ENCODE measurements at places on chromosomes 6 and 20.

DNA sequence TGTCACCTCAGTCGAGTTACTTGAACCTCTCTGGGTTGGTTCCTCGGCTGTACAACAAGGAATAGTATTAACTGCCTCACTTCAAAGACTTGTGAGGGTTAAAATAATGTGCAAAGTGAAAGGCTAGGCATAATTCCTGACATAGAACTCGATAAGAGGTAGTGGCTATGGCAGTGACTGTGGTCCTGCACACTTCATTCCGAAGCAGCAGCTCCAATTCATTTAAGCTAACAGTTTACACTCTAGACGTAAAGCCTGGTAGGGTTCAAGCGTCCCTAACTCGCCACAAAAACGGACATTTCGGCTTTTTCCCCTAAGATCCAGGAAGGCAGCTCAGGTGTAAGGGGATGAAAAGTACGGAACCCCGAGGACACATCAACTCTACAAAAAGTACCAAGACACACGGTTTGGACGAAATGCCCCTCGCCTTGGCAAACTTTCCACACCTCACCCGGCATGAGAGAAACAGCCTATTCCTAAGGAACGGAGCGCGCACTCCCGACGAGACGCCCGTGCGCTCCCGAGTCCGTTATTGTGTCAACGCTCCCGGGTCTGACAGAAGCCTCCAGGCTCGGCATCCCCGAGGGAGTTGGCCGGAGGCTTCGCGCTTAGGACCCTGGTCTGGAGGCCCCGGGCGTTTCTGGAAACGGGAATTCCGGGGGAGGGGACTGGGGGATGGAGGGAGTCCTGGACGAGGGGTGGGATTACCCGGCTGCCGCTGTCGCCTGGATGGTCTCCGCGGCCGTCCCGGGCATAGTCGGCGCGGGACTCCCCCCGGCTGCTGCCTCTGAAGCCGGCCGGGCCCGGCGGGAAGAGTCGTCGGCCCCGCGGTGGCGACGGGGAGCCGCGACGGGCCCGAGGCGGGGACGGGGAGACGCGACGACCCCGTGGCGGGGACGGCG lies 937 bp downstream of the ZNF318 start:
- peak; percentile 31 for DNase-seq

DNA sequence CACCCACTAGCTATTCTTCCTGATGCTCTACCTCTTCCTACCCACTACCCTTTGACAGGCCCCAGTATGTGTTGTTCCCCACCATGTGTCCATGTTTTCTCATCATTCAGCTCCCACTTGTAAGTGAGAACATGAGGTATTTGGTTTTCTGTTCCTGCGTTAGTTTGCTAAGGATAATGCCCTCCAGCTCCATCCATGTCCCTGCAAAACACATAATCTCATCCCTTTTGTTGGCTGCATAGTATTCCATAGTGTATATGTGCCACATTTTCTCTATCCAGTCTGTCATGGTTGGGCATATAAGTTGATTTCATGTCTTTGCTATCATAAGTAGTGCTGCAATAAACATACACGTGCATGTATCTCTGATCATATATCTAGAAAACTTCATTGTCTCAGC lies 218.3 kb upstream of the STXBP5 start:
- no peak for DNase-seq

GRCh38 chr6:89079511-89080234 lies 878 bp upstream of the PNRC1 start:
- peak; percentile 71 for DNase-seq

- DNase-seq, result no peak
Observed at GRCh38 chr6:7166410-7167293, 58.9 kb downstream of the RREB1 start.

DNA sequence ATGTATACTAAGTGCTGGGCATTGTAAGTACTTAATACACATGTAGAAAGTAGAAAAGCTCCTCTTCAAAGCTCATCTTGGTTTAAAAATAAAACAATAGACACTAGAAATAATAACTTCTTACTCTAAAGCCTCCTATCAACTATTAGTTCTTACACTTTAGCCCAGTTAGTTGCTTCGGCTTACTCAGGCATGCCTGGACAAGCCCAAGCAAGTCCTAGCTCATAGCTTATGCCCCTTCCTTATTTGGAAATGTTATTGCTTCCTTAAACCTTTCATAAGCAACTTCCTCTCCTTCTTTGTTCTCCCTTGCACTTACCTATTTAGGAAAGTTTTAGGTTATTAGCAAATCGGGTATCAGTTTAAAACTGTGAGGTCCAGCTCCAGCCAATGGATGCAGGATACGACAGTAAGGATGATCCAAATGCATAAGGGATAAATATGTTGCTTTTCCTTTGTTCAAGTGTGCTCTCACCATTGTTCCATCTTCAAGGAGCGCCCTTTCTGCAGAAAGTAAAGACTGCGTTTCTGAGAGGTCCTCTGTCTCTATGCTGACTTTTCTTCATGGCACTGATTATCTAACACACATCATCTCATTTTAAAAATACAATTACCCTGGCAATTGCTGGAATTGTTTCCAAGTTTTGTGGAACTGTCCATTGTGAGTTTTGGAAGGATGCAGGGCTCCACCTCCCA lies 12.3 kb downstream of the TMEM30A start:
- peak; percentile 39 for DNase-seq

DNA sequence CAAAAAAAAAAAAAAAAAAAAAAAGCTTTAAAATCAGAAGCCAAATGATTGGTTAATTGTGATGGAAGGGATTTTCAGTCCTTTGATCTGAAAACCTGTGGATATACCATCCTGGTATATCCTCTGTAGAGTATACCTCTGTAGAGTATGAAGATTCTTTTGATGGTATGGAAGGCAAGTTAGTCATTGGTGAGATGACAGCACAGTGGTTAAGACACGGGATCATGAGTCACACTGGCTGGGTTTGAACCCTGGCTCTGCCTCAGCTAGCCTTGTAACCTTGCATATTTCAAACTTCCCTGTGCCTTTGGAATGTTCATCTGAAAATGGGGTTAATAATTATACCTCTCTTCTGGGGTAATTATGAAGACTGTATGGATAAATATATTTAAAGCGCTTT lies 179.3 kb downstream of the CARMIL1 start:
- DNase-seq, result peak; percentile 73

DNA sequence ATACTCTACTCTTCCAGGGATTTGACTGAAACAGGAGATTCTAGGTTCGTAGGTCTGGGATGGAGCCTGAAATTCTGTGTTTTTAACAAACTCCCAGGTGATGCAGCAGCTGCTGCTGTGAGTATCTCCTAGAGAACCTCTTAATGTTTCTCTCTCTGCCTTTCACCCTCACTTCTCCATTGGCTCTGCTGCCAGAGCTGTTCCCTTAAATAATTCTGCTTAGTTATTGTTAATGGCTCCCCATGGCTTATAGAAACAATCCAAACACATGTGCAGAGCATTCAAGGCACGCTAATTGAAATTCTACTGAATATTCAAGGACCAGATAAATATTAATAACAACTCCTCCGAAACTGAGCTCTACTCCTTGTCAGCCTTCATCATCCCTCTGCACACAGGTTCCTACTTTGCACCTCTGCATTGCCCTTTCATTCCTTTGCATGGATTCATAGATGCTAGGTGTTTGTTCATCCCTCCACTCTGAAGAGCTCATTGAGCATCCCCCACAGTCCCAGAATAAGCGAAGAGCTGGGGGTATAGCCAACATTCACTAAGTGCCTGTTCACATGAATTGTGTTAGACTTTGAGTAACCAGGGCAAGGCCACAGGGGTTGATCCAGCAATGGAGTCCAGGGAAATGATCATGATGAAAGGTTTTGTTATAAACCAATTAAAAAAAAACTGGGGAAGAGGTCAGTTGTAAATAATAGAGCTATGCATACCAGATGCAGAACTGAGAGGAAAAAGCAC lies 488.4 kb upstream of the JAG1 start:
- DNase-seq, result no peak

GRCh38 chr20:62624325-62624690 lies 18.0 kb upstream of the SLCO4A1 start:
- no peak for DNase-seq

DNA sequence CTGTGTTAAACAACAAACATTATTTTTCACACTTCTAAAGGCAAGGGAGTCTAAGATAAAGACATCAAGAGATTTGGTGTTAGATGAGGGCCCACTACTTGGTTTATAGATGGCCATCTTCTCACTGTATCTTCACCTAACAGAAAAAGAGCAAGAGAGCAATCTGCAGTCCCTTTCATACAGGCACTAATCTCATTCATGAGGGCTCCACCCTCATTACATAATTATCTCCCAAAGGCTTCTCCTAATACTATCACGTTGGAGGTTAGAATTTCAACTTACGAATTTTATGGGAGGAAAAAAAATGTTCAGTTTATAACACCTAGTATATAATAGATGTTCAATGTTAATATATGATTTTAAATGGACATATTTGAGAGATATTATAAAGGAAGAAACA lies 45.6 kb downstream of the HDAC2 start:
- no peak for DNase-seq

- peak; percentile 35 for DNase-seq
Observed at GRCh38 chr20:44651684-44652423, at the start of gene ADA. ADA (minus strand) TSS chr20:44651699; CDS start chr20:44651607, 92 bp downstream.

- DNase-seq, result no peak
Observed at GRCh38 chr6:49649988-49650387, 13.3 kb upstream of the RHAG start.

GRCh38 chr6:149963462-149964307 lies at the start of gene ULBP1:
ULBP1 (plus strand) TSS chr6:149963943; CDS start chr6:149964050, 107 bp downstream.
- peak; percentile 94 for DNase-seq

DNA sequence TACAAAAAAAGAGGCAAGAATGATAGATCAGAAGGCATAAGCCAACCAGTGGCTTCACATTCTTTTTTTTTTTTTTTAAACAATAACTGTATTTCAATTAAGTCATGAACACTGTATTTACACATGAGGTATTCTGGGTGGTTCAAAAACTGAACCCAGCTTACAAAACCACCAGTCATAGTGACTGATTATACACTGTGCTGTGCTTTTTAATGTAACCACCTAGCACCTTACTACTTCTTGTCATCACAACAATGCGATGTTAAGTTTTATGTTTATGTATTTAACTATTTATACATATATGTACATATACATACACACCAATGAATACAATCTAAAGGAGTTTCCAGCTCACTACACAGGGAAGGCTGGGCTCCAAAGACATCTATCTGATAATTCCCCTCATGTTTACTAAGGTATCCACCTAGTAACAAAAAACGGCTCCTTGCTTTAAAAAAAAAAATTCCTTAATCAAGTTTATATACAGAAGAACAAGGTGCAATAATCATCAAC lies 87.1 kb upstream of the PLN start:
- no peak for DNase-seq

GRCh38 chr20:62049342-62050165 lies 16.1 kb downstream of the TAF4 start:
- no peak for DNase-seq

DNA sequence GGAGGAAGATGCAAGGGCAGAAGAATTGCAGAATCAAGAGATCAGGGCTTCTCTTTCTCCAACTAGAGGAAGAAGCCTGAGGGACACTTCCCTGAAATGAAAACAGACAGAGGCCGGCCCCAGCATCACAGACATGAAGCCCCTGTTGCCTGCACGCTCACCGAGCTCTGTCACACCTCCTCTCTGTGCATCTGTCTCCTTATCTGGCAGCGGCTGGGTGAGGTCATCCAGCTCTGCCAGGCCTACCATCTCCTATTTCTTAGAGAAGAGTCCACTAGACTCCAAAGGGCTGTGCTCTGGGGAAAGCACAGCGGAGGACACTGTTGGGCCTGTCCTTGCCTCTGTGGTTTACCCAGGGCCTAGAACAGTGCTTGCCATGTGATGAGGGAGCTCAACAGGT lies 71.9 kb upstream of the MLN start:
- DNase-seq, result no peak

DNA sequence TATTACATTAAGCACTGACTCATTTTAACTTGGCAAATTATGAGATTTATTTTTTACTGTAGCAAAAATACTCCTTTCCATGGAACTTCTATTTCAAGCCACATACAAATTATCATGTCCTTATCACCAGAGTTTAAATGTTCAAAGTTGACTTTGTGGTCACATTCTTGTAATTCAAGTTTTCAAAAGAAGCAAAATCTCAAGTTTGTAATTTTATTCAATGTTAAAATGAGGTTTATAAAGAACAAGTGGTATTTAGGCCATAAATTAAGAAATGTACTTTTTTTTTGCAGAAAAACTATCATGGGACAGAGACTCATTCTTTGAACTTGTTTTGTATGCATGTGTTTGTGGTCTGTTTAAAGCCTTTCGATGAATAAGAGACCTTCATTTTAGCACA lies 811.5 kb downstream of the TENT5A start:
- peak; percentile 54 for DNase-seq

GRCh38 chr6:143674483-143675381 lies 3.0 kb upstream of the PHACTR2 start:
- DNase-seq, result no peak

DNA sequence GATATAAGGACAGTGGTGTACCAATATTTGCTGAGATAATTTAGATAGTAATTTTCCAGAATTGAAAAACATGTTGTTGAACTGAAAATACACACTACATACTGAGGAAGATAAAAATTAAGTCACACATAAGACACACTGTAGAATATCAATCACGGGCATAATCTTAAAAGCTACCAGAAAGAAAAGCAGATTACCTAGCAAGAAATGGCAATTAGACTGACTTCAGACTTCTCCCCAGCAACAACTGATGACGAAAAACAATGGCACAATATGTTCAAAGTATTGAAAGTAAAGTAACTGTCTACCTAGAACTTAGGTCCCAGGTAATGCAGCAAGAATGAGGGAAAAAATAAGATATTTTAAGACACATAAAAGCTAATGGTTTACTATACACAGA lies 46.5 kb downstream of the NOL7 start:
- no peak for DNase-seq

- peak; percentile 36 for DNase-seq
Observed at GRCh38 chr6:42402184-42402583, 49.5 kb downstream of the TRERF1 start.

DNA sequence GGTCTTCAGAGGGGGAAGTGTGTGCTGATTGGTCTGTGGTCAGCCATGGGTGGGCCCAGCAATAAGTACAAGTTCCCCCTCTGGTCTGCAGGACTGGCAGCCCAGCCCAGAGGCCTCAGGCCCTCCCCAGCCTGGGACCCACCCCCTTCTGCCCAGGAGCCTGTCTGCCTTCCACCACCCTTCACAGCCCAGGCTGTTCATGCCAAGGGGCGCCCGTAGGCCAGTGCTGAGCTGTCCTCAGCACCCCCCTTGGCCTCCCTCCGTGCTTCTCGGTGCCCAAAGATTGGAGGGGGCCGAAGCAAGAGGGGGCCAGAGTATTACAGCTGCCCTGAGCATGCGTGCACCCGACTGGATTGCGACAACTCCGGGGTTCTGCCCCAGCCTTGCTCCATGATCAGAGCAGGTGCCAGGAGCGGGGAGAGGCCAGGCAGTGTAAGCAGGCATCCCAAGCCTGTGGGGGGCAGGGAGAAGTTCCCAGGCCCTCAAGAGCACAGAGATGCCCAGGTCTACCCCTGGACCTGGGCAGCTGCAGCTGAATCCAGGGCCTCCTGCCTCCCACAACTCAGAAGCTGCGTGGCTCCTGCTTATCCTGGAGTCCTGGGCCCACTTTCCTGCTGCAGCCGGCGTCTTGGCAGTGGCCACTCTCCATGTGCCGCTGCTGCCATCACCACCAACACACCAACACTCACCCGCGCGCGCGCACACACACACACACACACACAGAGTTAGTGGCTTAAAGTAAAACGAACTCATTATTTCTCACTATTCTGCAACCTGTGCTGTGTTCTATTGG lies 33.3 kb downstream of the CST9L start:
- DNase-seq, result no peak
